ENCODE measurements at places on chromosomes 3 and 15.

GRCh38 chr3:112786002-112786590 is 60.6 kb downstream of the CD200R1L start:
- DNase-seq, result no peak

GRCh38 chr15:57387564-57388076 is 11.3 kb downstream of the CGNL1 start:
- no peak for DNase-seq

GRCh38 chr15:40282147-40282868 is 556 bp downstream of the ANKRD63 start:
- DNase-seq, result peak; percentile 46

DNA sequence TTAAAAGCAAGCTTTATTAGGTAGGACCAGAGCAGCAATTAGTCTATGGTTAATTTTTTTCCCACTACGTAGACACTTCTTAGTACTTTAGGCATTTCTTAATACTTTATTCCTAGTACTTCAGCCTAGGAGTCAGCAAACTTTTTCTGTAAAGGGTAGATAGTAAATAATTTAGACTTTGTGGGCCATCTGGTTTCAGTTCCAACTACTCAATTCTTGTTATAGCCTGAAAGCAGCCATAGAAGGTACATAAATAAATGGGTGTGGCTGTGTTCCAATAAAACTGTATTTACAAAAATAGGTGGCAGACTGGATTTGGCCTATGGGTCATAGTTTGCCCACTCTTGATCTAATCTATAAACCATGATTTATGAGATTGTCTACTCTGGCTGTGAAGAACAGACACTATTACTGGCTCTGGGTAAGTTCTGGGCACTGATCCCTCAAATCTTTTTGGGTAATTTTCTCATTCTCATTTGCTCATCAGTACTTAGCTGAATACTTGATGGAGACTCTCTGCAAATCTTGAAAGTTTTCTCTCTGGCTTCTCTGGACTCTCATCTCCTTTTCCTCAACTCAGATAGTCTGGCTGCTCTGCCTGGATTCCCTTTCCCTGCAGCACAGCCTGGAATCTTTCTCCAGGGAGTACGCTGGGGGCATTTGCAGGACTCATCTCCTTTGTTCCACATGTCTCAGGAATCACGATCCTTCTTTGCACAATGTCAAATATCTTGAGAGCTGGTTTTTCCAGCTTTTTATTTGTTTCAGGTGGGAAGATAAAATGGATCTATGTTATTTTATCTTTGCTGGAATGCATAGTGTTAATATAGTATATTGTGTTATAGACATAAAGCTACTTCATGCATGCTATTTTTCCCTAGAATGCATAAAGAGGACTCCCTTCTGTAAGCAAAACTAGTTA is 524.8 kb upstream of the TBL1XR1 start:
- DNase-seq, result no peak

DNA sequence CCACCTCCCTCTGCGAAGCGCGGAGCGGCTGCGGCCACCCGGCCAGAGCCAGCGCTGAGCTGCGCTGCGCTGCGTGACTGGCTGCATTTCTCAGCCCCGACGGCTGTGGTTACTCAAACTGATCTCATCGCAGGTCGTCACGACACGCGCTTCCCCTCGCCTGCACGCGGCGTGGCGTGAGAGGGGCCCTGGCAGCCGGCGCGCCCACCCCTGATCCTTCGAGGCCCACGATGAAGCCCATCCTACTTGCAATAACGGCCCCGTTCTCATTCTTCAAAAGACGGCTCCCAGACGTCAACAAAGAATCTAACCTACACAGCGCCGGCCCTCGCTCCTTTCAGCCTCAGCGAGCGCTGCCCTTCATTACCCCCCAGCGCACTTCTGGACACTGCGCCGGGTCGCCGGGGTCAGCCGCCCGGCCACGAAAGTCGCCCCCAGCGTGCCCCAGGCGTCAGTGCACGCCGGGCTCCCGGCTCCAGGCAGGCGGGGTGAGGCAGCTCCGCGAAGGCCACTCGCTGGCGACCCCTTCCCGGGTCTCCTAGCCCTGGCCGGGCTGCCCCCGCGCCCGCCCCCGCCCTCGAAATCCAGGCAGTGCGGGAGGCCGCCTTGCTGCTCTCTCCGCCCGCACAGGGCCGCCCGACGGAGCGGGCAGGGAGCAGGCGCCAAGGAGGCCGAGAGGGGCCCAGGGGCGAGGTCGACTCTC is 9.9 kb upstream of the LEKR1 start:
- DNase-seq, result peak; percentile 85

All from suppressor macrophage (primary cell).